ENCODE measurements at places on chromosomes 1 and 21.

GRCh38 chr1:4119516-4120220 lies 219.6 kb upstream of the C1orf174 start:
- DNase-seq: no peak

GRCh38 chr1:192539297-192540092 lies 36.1 kb upstream of the RGS1 start:
- DNase-seq: peak; percentile 14

- no peak for DNase-seq
Measured at GRCh38 chr1:109925159-109925990, 14.7 kb downstream of the CSF1 start.

DNA sequence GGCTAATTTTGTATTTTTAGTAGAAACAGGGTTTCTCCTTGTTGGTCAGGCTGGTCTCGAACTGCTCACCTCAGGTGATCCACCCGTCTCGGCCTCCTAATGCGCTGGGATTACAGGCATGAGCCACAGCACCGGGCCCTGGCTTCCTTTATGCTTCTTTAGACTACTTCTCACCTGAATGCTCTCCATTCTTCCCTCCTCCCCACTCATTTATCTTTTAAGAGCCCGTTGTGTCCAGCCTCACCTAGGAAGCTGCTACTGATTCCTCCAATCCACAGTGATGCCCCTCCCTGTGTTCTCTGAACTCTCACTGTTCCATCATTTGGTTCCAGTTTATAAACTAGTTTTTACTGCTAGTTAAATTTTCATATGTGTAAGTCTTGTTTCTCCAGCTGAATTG lies 44.9 kb upstream of the NR5A2 start:
- no peak for DNase-seq

DNA sequence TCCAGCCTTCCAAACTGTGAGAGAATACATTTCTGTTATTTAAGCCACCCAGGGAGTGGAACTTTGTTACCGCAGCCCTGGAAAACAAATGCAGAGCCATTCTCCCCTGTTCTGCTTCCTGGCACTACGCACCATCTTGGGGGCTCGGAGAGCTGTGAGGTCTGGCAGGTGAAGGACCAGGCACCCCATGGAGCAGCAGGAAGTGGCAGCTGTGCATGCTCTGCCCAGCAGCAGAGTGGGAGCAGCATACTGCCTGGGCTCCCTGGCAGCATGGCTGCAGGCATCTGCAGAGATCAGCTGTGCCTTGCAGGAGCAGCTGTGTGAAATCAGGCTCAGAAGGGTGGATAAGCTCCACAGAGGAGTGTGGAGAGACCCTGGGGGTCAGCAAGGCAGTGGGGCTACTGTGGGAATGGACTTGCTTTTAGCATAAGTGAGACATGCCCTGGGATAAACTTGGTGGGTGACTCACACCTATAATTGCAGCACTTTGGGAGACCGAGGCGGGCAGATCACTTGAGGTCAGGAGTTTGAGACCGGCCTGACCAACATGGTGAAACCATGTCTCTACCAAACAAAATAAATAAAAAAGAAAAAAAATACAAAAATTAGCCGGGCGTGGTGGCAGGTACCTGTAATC lies 17.7 kb upstream of the ZSCAN20 start:
- no peak for DNase-seq

- no peak for DNase-seq
Measured at GRCh38 chr1:225427235-225428067, at the start of gene LBR. LBR (minus strand) TSS chr1:225428038; CDS start chr1:225424075, 3,963 bp downstream.

DNA sequence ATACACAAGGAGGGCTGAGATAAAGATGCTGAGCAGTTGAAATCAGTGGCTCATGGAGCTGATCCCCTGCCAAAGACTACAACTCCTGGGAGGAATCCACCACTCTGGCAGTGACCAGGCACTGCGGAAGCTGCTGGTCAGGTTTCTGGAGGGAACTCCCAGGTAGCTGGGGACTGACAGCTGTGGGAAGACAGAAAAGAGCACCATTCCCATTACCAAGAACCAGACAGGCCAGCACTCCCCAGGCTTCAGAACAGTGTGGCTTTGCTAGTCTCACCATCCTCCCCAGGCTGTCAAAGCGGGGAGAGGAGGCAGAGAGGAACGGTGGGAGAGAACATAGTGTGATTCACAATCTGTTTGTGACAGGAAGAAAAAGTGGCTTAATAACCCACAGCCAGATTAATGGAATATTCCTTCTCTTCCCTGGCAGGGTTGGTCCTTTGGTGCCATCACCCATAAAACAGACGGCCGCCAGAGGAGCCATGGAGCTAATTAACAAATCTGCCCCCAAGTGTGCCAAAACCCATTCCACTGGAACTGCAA lies 92.1 kb downstream of the MAB21L3 start:
- no peak for DNase-seq

DNA sequence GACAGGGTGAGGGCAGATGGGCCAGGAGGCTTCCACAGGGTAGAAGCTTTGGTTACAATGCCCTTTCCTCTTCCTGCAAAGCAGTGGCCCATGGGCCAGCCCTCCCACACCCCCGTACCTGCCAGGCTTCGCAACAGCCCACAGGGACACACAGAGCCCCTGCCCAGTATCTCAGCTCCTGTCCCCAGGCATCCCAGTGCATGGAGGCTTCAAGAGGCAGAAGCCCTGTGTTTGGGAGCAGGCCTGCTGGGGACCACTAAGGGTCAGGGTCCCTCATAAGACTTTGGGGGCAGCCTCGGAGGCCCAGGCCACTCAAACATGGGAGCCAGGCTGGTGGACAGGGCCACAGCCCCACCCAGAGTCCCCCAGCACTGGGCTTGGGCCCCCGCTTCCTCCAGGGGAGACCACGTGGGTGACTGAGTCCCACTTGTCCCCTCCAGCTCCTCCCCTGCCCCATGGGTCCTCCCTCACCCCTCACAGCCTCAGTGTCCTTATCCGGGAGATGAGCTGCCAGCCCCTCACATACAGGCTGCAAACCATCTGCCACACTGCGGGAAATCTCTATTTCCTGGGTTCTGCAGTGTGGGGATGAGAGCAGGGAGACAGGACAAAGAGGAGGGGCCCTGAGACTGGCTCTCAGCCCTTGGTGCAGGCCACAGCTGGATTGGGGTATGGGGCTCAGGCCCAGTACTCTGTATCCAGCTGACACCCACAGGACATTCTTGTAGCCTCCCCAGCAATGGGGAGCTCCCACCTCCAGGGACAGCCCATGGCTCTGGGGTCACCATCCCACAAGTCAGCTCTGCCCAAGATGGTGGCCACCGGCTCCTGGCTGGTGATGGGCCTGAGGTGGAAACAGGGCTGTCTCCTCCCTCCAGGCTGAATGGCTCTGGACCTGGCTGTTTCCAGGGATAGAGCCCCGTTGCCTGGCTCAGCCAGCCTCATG lies 50.7 kb downstream of the WNT9A start:
- no peak for DNase-seq

- no peak for DNase-seq
Measured at GRCh38 chr1:165313903-165314302, 42.6 kb downstream of the LMX1A start.

DNA sequence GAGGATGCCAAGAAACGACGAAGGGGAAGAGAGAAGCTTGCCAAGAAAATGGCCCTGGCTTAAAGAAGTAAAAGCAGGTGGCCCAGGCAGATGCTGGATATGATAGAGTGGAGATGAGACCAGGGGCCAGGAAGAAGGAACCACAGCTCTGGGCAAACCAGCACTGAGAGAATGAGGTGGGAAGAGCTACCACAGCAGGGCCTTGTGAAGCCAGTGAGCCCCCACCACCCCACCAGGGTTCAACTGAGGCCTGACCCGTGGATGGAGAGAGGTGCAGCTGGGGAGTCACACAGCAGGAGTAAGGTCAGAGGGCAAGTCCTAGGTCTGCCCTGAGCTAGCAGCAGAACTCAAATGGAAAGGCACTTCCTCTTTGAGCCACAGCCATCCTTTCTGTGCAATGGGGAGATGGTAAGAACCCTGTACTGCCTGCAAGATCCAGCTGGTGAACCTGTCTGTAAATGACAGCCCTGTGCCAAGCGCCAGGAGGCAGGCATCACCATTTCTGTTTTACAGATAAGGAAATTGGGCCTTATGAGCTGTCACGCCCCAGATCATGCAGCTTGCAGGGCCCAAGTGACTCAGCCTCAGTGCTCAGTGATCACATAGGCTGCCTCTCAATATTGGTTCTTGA lies 8.5 kb downstream of the SH3BGRL3 start:
- DNase-seq: no peak

DNA sequence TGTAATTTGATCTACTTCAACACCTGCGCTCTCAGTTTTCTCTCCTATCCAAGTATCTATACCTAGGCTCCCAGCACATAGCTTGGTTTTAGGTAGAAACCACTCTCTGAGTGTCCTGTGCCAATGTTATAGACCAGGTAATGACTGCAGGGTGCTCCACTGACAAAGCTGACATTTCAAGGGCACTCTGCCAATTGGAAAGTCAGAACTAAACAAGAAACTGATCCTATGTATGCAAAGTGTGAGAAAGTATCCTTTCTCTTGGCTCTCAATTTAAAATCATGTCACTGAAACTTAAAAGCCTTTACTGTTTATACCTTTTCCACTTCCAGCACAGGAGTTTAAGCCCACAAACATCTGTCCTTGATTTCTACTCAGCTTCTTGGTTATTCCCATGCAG lies 45.0 kb upstream of the AIM2 start:
- no peak for DNase-seq

GRCh38 chr1:76012341-76013205 lies 62.0 kb upstream of the ST6GALNAC3 start:
- no peak for DNase-seq

DNA sequence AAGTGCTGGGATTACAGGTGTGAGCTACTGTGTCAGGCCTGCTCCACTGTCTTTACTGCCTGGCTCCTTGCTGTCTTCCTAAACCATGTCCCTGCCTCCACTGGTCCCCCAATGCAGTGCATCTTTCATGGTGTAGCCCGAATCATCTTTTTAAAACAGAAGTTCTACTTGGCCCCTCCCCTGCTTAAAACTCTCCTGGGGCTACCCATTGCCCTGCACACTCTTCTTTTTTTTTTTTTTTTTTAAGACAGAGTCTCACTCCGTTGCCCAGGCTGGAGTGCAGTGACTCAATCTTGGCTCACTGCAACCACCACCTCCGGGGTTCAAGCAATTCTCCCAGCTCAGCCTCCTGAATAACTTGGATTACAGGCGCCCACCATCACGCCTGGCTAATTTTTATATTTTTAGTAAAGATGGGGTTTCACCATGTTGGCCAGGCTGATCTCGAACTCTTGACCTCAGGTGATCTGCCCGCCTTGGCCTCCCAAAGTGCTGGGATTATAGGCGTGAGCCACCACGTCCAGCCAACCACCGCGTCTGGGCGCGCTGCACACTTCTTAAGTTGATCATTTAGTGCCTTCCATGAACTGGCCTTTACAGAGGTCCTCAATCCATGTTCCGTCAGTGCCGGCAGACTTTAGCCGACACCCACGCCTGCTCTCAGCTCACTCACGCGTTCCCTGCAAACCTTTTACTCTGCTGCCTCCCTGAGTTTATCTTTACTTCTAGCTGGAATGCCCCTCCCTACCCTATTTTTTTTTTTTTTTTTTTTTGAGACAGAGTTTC lies 2.4 kb downstream of the FCN3 start:
- DNase-seq: no peak

GRCh38 chr1:99004254-99004860 lies 304 bp downstream of the PLPPR5 start:
- peak; percentile 24 for DNase-seq

GRCh38 chr1:56330391-56331026 lies 248.9 kb downstream of the PLPP3 start:
- DNase-seq: no peak

GRCh38 chr1:22190251-22190650 lies 47.4 kb upstream of the WNT4 start:
- no peak for DNase-seq

DNA sequence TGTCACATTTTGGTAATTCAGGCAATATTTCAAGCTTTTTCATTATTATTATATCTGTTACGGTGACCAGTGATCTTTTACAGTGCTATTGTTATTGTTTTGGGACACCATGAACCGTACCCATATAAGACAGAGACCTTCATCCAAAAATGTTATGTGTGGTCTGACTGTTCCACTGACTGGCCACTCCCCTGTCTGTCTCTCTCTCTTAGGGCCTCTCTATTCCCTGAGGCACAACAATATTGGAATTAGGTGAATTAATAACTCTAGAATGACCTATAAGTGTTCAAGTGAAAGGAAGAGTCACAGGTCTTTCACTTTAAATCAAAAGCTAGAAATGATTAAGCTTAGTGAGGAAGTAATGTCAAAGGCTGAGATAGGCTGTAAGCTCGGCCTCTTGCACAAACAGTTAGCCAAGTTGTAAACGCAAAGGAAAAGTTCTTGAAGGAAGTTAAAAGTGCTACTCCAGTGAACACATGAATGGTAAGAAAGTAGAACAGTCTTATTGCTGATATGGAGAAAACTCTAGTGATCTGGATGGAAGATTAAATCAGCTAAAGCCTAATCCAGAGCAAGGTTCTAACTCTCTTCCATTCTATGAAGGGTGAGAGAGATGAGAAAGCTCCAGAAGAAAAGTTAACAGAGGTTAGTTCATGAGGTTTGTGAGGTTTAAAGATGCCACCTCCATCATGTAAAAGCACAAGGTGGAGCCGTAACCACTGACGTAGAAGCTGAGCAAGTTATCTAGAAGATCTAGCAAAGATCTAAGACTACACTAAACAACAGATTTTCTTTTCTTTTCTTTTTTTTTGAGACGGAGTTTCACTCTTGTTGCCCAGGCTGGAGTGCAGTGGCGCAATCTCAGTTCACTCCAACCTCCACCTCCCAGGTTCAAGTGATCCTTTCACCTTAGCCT lies 19.7 kb upstream of the DIPK1A start:
- no peak for DNase-seq

GRCh38 chr1:76620371-76620770 lies 246.9 kb upstream of the ST6GALNAC5 start:
- DNase-seq: no peak

DNA sequence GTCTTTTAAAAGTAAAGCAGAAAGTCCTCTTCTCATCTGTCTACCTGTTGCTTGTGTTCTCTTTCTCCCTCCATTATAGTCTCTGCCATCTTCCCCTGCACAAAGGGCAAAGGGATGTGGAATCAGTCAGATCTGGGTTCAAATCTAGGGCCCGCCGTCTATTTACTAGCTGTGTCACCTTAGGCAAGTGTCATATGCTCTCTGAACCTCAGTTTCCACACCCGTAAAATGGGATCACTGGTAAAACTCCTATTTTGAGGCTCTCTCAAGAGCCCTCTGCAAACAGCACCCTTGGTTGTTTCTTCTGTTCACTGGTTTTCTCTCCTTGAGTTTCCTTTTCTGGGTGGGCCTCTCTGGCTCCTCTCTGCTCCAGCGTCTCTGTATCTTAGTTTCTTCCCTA lies 2.6 kb upstream of the PTPRU start:
- DNase-seq: no peak

- no peak for DNase-seq
Measured at GRCh38 chr1:157307491-157307890, 169.3 kb upstream of the ETV3 start.

DNA sequence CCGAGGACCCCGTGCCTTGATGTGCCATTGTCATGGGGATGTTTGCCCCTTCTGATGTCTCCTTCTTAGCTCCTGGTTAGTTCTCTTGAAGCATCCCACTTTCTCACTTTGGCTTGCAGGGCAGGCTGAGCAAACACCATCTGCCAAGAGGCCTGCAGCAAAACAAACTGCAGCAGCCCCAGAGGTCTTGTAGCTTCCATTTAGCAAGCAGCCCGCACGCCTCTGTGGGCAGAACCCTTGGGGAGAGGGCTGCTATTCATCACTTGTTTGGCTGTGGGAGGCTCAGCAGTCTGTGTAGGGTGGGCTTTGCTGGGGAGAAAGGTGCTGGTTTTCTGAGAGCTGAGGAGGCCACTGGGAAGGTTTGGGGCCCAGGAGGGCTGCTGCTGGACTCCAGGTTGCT lies 56.7 kb downstream of the KCNC4 start:
- DNase-seq: no peak

All from HuH-7.5 (cell line).